ENCODE measurements at places on chromosomes 1 and 21.

- no peak for DNase-seq
These were observed 146.2 kb upstream of the KRTAP19-8 start for GRCh38 chr21:31184459-31184858.

GRCh38 chr21:45039317-45040156, 34.8 kb upstream of the ADARB1 start:
- no peak for DNase-seq

DNA sequence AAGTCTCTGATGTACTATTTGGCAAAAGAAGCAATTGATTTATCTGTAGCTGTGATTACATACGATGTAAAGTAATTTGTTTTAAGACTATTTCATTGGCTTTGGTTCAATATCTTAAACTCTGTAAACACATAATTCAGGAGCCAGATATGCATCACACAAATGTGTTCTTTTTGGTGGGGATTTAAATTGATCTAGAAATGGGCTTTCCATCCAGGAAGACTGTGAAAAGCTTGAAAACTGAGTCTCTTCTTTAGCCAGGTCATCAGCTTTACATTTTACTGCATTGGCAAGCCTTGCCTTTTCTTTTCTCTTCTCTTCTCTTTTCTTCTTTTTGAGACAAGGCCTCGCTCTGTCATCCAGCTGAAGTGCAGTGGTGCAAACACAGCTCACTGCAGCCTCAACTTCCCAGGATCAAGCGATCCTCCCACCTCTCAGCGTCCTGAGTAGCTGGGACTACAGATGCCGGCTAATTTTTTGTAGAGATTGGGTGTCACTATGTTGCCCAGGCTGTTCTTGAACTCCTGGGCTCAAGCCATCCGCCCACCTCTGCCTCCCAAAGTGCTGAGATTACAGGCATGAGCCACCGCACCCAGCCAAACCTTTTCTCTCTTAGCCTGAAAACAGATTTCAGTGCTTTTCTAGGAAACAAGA, 1.4 kb downstream of the RCAN3 start:
- DNase-seq, result no peak

DNA sequence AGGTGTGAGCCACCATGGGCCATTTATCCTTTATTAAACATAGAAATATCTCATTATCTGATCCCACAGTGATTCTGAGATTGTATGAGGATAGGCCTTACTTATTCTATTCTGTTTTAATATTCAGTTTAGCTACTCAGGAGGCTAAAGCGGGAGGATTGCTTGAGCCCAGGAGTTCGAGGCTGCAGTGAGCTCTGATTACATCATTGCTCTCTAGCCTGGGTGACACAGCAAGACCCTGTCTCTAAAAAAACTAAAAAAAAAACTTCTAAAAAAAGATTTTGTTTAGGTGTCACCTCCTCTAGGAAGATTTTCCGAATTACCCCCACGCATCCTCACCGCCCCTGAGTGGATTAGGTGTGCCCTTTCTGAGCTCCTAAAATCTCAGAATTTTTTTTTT, 14.3 kb upstream of the HNRNPU start:
- DNase-seq, result no peak

DNA sequence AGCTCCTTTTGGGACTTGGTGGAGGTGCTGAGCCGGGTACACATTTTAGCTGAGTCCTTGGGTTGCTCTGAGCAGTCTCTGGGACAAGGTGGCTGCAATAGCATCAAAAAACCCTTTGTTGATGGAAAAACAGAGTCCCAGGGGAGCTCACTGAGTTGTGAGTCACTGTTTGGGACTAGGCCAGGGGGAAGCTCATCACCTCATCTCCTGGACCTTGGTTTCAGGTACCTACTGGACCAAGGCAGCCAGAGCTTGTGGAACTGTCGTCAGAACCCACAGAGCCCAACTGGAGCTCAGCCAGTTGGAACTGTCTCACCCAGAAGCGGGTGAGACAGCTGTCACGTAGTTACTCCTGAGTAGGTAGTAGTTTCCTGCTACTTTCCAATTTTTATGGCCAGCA, 146.7 kb downstream of the HLX start:
- DNase-seq, result no peak

- no peak for DNase-seq
These were observed 126.8 kb upstream of the COL6A1 start for GRCh38 chr21:45854690-45855247.

DNA sequence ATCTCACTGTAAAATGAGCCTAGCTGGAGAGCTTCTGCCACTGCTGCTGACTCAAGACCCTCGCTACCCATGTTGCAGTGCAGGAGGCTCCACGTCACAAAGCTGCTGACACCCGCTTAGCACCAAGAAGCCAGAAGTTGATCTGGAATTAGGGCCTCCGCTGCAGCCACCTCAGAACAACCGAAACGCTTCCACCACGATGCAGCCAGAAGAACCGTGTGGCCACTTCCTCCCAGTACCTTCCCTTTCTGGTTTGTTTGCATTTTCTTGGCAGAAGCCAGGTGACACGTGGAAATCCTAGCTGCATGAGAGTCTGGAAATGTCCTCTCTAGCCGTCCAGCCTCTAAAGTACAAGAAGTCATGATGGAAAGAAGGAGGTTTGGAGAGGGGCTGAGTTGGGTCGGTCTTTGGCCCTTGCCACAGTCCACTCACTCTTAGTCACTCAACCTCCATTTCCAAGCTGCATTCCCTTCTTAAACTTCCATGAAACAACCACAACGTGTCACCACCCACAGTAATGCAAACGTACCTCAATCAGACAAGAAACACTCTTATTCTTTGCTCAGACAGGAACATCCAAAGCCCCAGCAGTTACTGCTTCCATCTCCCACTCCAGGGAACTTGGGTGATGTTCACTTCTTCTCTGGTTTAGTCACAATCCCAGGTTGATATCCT, 10.0 kb upstream of the CDA start:
- DNase-seq, result no peak

DNA sequence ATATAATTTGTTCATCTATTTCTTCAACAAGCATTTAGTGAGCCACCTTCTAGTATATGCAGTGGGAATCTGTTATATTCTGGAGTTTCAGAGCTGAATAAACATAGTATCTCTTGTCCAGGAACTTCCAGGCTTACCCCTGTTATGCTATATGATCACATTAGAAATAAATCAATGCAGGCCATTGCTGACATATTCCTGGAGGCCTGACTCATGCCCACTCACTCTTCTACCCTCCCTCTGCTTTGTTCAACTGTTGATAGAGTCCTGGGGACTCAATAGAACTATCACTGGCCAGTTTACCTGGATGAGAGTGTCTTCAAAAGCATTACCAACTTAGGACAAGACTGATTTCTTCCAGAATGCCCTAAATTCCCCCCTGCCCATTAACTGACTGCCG, 29.3 kb upstream of the SRSF10 start:
- no peak for DNase-seq

DNA sequence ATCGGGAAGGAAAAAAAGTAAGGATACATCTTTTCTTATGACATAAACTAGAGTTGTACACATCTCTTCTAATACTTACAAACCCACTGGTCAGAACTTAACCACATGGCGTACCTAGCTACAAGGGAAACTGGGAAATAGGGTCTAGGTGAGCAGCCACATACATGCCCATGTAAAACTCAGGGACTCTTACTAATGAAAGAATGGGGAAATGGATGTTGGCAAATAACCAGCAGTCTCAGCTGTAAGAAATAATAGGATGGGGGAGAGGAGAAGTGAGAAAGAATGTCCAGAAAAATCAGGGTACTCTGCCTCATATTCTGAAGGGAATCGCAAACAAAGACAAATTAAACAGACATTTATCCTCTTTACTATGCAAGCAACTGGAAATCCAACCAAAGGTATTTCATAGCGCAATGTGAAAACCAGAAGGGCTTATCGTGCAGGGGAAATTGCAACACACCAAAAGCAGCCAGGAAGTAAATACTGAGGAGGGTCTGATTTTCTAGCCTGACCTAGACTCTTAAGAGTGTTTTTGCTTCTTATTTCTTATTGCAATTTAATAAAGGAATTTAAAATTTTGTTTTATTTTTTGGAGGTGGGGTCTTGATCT, 17.5 kb downstream of the GTF2B start:
- no peak for DNase-seq

- DNase-seq, result no peak
These were observed 76.0 kb downstream of the POFUT2 start for GRCh38 chr21:45211661-45212060.

DNA sequence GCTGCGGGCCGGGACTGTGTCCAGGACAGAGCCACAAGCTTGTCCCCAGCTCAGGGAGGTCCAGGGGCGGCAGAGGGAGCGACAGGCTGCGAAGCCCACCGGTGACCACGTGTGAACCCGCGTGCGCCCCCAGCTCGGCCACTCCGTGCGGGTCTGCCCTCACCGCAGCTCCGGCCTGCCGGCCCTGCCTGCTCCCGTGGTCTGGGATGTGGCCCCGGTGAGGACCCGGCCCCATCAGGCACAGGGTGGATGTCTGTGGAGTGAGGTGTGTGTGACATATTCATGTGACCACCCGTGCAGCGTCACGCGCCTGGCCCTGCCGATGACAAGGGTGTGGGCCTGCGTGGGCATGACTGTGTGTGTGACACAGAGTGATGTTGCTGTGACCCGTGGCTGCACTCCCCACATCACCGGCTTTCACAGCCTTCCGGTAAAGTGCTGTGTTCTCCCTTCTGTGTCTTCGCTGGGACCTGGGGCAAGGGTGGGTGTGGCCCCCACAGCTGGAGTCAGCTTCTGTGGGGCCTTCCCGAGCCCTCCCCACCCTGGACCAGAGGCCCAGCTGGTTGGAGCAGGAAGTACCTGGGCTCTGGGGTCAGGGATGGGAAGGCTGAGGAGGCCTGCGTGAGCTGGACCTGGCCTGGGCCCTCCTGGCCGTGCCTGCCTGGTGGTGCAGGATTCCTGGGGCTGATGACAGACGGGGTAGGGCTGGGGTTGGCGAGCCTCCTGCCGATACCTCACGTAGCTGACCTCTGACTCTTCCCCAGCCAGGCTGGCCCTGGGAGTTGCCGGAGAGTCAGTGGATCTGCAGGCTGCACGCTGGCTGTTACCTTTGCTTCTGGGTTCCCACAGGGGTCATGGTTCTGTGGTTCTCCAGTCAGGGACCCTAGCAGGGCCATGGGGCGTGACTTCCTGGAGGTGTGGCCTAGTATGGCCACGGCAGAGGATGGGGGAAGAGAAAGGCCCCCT, 4.1 kb downstream of the RNF223 start:
- DNase-seq, result no peak

- DNase-seq, result no peak
These were observed 16.8 kb upstream of the FOXE3 start for GRCh38 chr1:47399138-47399845.

DNA sequence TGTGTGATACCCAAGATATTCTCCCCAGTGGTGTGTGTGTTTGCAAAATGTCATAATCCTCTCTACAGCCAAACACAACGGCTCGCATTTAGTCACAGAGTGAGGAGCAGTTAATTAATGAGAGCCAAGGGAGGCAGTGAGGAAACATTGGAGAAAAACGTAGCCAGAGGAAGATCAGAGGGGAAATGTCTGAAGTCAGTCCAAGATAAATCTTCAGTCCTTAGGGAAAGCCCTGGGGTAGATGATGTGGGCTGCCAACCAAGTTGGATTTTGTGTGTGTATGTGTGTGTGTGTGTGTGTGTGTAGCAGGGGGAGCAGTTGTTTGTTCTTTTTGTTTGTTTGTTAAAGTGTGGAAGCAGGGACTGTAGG, 201.0 kb upstream of the PTBP2 start:
- DNase-seq, result no peak

DNA sequence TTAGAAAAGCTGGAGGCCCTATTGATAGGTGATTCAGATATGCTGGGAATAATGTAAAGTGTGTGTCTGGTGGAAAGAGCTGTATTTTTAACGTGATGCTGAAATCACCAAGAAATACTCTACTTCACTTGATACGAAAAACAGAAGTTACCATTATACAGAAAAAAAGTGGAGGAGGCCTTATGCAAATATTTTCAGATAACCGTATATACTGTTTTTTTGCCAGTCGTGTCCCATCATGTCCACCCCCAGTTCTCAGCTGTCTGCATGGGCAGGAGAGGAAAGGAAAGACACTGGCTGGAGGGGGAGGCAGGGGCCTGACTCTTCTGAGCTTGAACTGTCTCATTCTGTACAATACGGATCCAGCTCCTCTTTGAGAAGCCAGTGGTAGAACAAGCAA, 51.1 kb downstream of the KCNJ6 start:
- no peak for DNase-seq

DNA sequence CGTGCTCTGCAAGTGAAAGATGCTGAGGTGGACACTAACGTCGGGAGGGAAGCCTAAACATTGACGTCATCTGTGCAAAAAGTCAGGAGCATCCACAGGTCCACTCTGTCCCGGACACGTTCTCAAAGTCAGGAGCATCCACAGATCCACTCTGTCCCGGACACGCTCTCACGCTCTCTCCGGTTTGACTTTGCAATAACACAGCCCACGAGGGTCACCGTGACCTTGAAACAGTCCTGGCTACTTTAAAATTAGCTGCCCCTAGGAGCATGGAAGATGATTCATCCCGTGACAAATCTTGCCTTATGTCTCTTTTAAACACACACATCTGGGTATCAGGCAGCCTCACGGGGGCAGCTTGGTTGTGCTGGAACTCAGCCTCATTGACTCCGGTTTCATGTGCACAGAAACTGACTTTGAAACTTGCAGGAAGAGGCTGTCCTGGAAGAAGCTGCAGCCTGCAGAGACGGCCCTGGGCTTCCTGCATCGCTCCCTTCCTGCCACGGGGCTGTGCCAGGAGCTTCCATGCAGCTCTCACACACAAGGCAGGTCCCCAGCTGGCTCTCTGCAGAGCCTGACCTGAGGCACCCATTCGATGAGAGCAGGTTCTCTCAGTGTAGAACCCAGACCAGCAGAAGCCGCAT, 18.1 kb upstream of the COL18A1 start:
- DNase-seq, result no peak

DNA sequence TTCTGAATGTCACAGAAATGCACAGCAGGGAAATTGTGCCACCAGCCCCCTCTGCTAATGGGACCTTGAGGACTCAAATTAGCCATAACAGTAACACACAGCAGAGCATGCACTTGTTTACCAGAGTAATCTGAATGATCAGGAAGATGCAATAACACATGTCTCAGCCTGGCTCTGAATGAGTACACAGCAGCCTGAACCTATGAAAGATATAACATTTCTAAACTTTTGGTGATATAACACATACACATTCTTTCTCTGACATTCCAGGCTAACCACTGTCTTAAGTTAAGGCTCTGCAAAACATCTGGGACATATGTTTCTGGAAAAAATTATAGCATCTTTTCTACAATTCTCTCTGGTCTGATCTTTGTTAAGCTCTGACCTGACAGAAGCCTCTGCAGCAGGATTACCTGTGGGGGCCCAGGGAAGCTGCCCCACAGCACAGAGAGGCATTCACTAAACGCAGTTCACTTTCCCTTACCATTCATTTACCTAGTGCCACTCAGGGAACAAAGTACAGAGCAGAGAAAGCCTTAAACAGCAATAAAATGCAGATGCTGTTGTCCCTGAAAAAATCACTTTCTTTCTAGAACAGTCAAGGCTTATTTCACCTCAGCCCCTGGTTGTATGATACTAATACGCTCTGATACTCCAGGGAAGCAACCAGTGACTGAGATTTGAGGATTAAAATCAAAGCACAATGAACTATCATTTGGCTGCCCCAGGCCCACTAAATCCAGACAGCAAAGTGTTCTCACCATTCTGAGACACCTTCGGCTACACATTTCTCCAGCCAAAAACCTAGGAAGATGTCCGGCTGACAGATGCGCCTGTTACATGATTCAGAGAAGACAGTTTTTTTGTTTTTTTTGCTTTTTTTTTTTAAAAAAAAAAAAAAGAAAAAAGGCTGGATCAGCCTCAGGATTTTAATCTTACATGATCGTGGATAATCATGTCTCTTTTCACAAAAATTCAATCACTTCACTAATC, 54.0 kb upstream of the CNN3 start:
- DNase-seq, result no peak

All from GM10248 (cell line).